ENCODE measurements at places on chromosomes 13 and 19. TPM values are rescaled to one million over a fixed set of nuclear protein-coding genes. Genes with fewer than 3 reads are reported as not detected.

GRCh38 chr19:17469092-17469480 is 1.2 kb upstream of the SLC27A1 start:
- no peak for DNase-seq

C19orf67 gene
- total RNA-seq, result 3.6 TPM

DNA sequence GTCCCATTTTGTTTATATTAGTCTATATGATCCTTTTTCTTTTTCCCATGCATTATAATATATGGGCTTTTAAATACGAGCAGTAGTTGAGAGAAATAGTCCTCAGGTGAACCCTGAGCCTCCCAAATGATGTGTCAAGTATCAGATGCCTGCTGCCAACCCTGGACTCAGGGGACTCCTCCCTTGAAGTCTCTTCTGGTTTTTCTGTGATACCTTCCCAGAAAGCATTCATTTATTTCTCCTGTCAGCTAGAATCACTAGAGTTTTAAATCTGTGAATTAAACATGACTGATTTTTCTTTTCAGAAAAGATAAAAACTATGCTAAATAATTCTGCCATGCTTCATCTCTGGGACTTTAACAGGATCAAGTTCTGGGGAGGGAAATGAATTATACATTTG is 184.6 kb downstream of the LIG4 start:
- no peak for DNase-seq

DNA sequence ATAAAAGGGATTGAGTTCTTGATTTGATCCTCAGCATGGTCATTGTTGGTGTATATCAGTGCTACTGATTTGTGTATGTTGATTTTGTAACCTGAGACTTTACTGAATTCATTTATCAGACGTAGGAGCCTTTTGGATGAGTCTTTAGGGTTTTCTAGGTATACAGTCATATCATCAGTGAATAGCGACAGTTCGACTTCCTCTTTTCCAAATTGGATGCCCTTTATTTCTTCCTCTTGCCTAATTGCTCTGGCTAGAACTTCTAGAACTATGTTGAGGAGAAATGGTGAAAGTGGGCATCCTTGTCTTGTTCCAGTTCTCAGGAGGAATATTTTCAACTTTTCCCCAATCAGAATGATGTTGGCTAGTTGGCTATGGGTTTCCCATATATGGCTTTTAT is 27.0 kb downstream of the POMP start:
- DNase-seq, result no peak

- DNase-seq, result no peak
Measured at GRCh38 chr13:21483748-21484147, 24.6 kb upstream of the ZDHHC20 start.

LRRC8E gene
- 3.5 TPM for total RNA-seq

TPTE2 gene
- total RNA-seq, result 0.24 TPM

DNA sequence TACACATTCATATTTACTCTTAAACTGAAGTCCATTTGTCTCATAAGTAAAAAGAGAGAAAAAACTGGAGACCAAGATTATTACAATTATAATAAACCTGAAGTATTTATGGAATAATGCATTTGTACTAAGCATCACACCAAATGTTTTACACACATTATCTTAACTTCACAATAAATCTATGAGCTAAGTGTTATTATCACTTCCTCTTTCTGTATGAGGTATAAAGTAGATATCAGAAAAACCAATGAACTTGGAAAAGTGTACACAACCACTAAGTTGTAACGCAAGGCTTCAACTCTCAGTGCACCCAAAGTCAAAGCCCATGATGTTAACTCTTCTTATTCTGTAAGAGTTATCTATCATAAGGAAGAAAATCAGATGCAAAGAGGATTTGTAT is 274.7 kb downstream of the FGF14 start:
- DNase-seq, result no peak

FTL gene
- total RNA-seq, result 891 TPM

ZNF154 gene
- 14.0 TPM for total RNA-seq

ZNF415 gene
- 17.0 TPM for total RNA-seq

GRCh38 chr13:59247171-59247570 is 916.6 kb downstream of the DIAPH3 start:
- DNase-seq, result peak; percentile 12

GRCh38 chr19:41705393-41706174 is 2.8 kb upstream of the CEACAM5 start:
- peak; percentile 25 for DNase-seq

PTH2 gene
- 6.2 TPM for total RNA-seq

- DNase-seq, result no peak
Measured at GRCh38 chr13:23605831-23606230, 35.6 kb downstream of the TNFRSF19 start.

- DNase-seq, result peak; percentile 87
Measured at GRCh38 chr13:48412881-48413351, at the start of gene LPAR6. TSS of gene LPAR6 (minus strand) at chr13:48413113. CDS start at chr13:48412423, 690 bp downstream.

DNA sequence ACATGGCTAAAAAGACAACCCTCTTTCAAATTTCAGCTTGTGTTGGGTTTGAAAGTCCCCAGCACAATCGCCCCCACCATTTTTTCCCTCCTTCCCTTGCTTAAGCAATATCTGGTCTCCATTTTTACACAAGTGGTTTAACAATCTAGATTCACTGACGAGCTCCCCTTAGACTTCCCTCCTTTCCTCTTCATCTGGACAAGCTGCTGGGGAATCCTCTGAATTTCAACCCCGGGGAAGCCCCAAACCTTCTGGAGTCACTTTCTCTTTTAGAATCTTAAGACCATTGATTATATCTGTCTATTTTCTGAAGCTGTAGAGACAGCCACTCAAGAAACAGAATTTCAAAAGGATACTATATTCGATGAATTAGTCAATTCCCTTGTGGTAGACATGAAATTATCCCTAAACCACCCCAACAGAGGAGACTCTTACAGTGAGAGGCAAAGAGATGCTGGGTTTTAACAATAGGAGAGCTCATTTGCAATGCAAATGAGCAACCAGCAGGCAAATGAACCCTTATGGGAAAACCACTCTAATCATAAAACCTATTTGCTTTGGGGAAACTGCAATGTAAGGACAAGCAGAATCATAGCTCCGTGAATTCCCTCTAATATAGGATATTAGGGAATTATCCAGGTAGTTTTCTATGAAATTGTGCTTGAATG is 78.9 kb downstream of the TEX26 start:
- DNase-seq, result no peak

DNA sequence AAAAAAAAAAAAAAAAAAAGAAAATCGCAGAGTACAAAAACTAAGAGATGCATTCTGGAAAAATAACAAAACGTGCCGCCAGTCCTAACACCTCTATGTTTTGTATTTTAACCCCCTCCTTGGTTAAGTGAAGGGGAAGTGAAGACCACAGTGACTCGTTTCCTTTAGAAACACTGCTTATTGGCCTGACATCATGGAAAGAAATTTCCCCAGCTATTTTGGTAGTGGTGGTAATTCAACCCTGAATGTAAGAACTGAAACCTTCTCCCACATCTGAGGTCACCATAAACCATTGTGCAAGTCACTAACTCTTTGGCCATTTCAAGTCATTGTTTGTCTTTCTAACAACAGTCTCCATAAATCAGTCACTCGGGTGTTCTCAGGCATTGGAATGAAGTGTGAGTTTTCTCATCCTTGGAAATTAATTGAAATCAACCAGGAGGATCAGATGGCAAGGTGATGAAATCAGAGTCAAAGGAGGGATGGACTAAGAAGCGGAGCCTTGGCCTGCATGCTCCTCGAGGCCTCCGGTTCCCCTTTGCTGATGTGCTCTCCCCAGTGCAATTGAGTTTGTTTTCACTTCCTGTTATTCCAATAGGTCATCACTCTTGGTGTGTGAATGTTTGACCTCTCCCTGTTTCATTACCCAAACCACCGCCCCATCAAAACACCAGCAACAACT is 443.9 kb downstream of the FGF9 start:
- no peak for DNase-seq

GRCh38 chr13:45232591-45232990 is 31.7 kb upstream of the KCTD4 start:
- DNase-seq, result no peak

DNA sequence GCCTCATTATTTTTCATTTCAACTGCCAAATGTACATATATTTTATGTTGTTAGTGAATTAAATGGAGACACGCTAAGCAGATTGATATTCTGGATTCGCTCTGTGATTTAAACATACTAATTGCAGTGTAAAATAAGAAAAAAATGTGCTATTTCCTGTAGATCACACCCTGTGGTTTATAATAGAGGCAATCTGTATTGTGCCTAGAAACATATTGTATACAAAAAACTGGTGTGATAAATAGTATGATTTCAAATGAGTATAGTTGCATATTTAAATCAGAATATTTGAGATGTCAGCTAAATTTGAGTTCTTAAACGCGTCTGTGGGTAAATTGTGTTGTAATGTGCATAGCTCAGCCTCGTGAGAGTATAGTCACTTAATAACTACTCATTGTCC is 643.9 kb downstream of the TBC1D4 start:
- DNase-seq, result no peak

MCEMP1 gene
- not detected for total RNA-seq

- DNase-seq, result no peak
Measured at GRCh38 chr19:29837448-29837981, 25.7 kb downstream of the CCNE1 start.

SKA3 gene
- total RNA-seq, result 4.1 TPM

DNA sequence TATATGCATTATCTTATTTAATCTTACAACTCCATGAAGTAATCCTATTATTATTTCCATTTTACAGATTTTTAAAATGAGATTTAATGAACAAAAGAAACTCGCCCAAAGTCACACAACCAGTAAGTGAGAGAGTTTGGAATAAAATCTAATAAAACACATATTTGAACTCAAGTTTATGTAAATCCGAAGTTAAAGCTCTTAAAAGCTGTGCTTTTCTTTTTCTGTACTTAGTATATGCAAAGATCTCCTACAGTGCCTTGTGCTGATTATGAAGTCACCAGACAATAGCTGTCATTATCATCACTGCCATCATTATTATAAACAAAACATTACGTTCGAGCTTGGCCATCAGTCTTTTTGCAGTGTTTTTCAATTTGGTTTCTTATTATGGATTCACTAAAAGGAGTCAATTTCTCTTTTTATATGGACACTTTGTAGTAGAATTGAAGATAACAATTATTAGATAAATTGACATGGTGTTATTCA is 29.7 kb upstream of the ENOX1 start:
- DNase-seq, result no peak
